Lung microvascular endothelial cell (primary cell): ENCODE measurements at places on chromosomes 2 and 18. TPM values are rescaled to one million over a fixed set of nuclear protein-coding genes. Genes with fewer than 3 reads are reported as not detected.

GALNT13 gene
- total RNA-seq, result 0.20 and 0.22 TPM in 2 replicates

CD8B2 gene
- total RNA-seq, result not detected in 2 replicates

SRD5A2 gene
- not detected in 2 replicates for total RNA-seq

GRCh38 chr18:9474108-9474982 is 968 bp upstream of the RALBP1 start:
- peak; percentile 88 for DNase-seq

GRCh38 chr2:70771446-70771845 is 3.4 kb upstream of the ADD2 start:
- no peak for DNase-seq

- no peak for DNase-seq
Observed at GRCh38 chr2:70574109-70574508, 20.5 kb upstream of the TGFA start.

ATG4B gene
- 26.2 and 39.1 TPM in 2 replicates for total RNA-seq

DNA sequence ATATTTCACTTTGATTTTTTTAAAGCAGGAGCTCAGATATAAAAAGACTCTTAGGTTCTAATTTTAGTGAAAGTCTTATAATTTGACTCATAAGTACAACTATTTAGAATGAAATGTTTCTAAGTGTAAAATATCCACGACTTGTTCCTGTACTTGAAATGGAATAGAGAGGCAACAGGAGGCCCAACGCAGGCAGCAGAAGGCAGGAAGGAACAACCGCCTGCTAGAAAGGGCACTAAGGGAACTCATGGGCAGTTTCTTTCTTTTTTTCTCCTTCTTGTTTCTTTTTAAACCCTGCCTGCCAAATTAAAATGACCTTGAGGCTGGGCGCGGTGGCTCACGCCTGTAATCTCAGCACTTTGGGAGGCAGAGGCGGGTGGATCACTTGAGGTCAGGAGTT is 51.0 kb downstream of the RBMS1 start:
- DNase-seq, result no peak

- DNase-seq, result no peak
Observed at GRCh38 chr2:26907416-26907815, 59.5 kb downstream of the DPYSL5 start.

DSG4 gene
- not detected in 2 replicates for total RNA-seq

DNA sequence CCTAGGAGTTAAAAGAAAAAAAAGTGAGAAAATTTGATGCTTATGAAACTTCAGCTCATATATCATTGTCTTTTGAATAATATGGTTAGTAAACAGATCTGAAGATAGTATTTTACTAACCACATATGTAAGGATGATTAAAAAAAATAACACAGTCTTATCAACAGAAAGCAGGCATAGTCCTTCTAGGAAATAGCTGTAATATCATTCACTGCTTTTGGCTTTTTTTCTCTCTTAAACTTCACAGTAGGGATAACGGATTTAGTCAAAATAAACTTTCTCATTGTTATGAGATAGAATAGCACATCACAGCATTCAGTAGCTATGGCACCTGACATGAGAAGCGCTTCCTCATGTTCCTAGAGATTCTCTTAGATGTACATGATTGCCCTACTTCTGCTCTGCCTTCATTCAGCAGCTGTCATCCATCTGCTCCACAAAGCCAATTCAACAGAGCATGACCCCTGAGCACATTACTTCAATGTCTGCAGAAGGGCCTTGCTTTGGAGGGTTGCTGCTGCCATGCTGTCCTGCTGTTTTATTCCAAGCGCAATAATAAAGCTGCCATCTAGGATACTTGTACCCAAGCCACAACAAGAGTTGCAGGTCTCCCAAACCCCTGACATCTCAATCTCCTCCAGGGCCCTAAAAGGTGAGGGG is 67.0 kb downstream of the TTC21B start:
- DNase-seq, result no peak

- no peak for DNase-seq
Observed at GRCh38 chr2:230457073-230457768, 41.2 kb downstream of the SP100 start.

GRCh38 chr2:129752686-129753085 is 226.8 kb upstream of the RAB6C start:
- DNase-seq, result no peak

DNA sequence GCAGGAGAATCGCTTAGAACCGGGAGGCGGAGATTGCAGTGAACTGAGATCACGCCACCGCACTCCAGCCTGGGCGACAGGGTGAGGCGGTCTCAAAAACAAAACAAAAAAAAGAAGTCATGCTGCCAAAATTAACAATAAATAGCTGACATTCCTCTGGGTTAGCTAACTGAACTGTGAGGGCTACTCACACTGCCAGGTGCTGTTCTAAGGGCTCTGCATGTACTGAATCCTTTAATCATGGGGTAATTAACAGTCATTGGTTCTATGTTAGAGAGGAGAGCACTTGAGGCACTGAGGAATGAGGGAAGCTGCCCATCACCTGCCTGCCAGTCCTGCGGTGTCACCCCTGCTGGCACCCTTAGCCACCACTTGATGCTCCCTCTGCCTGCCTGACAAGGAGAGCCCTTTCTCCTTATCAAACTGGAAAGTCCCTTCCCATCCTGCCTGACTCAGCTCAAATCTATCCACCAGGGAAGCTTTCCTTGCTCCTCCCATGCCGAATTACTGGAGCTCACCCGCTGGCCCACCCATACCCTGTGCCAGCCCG is 73.0 kb upstream of the RIOK3 start:
- DNase-seq, result peak; percentile 63

DNA sequence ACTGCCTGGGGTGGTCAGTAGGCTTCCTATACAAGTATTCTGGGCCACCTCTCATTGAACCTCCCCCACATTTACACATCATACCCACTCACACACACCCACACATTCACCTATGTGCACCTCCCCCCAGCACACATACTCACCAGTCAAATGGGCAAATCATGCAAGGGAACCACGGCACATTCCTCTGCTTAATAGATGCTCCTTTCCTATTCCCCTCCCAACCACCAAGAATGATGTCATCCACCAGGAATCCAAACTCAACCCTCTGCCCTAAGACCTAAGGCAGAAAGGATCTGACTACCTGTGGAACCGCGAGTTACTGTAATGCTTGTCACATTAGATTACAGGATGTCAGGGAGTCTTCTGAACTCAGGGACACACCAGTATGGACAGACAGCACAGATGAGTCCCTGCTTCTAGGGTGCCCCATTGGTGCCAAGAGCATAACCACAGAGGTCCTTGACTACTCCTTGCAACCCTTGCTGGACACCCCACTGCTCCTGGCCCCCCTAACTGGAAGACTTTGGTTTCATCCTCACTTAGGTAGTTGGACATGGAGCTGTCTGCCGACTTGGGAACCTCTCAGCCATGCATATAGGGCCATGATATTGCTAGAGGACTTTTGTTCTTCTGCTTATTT is 21.5 kb upstream of the CAB39 start:
- no peak for DNase-seq

GRCh38 chr2:225112362-225113126 is 70.3 kb upstream of the DOCK10 start:
- no peak for DNase-seq

DNA sequence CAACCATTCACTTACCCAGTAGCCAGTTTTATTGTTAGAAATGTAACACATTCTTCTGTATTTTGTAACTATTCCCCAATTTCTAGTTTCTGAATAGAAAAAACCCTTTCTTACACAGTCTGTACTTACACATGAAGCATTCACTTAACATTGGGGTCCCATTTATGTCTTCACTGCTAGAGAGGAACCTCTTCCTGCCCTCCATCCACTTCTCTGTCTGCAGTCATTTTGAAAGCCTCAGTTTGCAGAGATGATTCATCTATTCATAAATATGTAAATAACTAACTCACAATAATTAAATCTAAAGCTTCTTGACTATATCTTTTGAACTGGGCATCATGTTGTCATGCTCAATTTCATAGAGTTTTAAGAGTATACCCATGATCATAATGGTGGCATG is 55.9 kb downstream of the ZRANB3 start:
- DNase-seq, result no peak

DNA sequence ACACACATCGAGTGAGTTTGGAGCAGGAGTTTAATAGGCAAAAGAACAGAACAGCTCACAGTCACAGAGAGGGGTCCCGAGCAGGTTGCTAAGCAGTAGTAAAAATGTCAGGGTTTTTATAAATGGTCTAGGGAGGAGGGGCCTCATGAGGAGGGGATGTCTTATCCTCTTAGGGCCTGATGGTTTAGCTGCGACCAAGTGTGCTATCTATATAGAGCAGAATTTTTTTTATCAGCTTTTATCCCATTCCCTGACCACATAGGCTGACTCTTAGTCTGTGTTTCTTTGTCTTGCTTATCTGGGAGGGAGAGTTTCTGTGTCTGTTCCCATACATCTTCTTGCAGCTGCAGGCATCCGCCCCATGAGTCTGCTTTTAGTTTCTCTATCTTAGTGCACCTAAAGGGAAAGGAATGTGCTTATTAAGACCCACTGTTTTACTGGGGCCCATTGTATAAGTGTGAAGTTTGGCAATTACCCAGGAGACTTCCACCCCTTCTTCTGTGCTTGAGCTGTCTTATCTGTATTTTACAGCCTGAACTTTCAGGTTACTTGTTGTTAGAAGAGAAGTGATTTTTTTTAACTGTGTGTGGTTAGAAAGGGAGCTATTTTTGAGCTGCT is 30.4 kb upstream of the GMCL1 start:
- DNase-seq, result no peak

SERPINB13 gene
- total RNA-seq, result not detected in 2 replicates

DNA sequence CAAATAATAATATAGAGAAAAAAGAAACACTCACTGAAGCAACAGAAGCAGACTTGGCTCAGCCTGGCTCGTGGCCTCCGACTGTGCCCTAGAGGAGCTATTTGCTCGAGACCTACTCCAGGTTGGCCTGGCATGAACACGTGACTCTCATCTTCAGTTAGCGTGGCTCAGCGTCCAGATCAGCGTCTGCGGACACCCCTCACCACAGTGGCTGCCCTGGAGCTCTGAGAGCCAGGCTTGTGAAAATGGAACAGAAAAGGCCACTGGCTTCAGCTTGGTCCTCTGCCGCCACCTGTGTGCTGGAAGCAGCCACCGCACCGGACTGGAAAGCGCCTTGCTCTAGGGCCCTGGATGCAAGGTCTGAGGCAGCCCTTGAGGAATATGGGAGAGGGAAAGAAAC is 1184.0 kb upstream of the GYPC start:
- DNase-seq, result no peak
